NB4 (cell line): ENCODE measurements at places on chromosomes 5 and 9.

GRCh38 chr9:127330501-127330900, 65.9 kb downstream of the GARNL3 start:
- no peak for DNase-seq

DNA sequence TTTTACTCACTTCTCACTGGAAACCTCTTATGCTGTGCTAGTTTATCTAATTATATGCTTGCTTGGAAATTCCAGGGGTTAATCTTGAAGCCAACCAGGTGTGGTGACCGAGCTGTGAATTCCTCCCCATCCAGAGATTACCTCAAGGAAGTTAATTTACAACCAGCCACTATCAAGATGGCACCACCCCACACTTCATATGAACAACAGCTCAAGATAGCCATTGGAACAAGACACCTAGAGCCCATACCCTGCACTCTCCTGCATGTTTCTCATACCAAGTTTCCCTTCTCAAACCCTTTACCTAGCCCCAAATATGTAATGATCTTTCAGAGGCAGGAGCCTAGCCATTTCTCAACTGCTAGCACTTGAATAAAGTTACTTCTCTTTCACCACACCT, 2156.9 kb upstream of the C9orf72 start:
- DNase-seq: no peak

GRCh38 chr5:123278284-123278683, 144.9 kb downstream of the CEP120 start:
- peak; percentile 62 for DNase-seq

GRCh38 chr5:107248066-107248695, 422.6 kb downstream of the EFNA5 start:
- DNase-seq: peak; percentile 55

DNA sequence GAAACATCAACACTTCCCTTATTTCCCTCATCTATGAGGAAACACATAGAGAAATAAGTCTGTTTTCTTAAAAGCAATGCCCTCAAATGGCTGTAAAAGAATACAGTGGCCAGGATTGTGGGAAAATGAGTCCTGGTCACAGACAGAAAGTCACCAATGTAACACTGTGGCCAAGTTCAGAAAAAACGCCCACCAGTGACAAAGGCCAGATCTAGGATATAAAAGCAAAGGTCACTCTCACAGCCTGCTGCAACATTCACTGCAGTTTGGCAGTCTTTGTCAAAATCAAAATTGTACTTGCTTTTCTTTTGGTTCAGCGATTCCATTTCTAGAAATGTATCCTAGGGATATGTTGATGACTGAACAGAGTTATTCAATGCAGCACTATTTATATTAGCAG, 30.5 kb downstream of the TSSK1B start:
- no peak for DNase-seq

DNA sequence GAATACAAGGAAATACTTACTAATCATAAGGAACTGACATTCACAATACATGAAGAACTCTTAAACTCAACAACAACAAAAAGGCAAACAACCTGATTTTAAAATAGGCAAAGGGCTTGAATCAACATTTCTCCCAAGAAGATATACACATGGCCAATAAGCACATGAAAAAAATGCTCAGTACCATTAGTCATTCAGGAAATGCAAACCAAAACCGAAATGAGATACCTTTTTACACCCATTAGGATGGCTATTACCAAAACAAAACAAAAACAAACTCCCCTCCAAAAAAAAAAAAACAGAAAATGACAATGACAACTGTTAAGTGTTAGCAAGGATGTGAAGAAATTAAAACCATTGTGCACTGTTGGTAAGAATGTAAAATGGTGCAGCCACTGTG, 104.1 kb upstream of the ZNF462 start:
- DNase-seq: no peak

- DNase-seq: no peak
These were observed 214.4 kb downstream of the NSG2 start for GRCh38 chr5:174259696-174260420.

- DNase-seq: peak; percentile 24
These were observed 576.7 kb upstream of the ADAMTS16 start for GRCh38 chr5:4563400-4563799.

GRCh38 chr5:115209279-115209678, 39.6 kb upstream of the TRIM36 start:
- peak; percentile 94 for DNase-seq

GRCh38 chr9:114503522-114504340, 1.5 kb downstream of the WHRN start:
- DNase-seq: no peak

DNA sequence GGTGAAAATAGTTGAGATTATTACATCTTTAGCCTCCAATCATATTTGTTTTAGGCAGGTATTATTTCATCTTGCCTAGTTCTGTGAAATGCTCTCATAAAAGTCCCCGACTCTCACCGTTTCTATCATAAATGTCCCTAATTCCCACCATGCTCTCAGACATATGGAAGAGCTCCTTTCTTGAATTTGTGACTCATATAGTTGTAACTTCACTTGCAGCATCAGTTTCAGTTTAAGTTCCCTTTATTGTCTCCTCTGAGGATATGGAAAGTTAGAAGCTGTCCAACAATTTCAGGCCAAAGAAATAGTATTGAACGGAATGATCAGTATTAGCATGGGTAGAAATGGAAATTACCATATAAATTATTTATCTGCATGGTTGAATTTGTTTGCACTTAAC, 187.5 kb upstream of the NR4A3 start:
- peak; percentile 5 for DNase-seq

DNA sequence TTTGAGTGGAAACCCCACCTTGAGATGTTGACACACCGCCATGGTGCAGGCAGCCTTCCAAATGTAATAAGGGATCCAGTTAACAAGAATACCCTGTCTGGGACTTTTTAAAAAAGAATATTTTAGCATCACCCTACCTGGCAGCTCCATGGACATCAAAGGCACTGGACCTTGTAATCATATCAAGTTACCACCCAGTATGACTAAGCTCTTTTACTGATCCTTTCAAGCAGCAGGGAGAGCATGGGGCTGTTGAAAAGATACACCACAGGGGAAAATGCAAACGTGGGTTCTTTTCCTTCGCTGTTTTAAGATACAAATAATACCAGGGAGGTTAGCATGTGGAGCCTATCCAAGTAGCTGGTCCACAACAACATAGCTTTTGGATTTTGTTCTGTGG, 211.2 kb downstream of the SAXO1 start:
- DNase-seq: no peak

DNA sequence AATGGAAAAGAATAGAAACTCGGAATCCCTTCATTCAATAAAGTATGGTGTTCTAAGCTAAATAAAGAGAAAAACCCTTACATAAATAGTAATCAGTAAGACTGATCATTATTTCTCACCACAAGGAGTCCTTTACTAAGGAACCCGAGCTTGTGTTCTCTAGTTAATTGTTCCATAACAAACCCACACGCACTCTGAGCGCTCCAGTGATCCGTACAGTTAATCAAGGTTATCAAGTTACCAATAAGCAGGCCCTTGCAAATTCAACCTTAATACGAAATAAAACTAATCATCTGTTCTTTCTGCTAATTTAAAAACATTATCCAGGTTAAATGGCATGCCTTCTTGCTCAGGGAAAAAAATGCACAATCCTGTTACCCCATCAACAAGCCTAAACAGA, 224.4 kb downstream of the FRMD3 start:
- DNase-seq: no peak

GRCh38 chr5:175861337-175862130, 9.8 kb upstream of the CPLX2 start:
- no peak for DNase-seq

DNA sequence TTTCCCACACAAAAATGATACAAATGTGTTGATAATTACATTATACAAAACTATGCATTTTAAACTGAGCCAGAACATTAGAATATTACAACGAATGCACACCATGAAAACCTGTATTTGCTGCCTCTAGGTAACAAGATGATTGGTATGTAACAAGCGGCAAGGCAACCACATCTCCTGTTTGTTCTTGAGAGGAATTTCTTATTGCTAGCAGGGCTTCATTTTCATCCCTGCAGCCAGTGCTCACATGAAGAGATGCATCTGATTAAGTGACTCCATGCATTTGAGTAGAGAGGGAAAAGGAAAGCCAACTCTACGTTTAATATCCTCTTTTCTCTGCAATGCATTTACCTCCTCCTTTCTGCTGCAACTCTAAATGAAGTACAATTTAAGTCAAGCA, 36.6 kb downstream of the FRMD3 start:
- no peak for DNase-seq

DNA sequence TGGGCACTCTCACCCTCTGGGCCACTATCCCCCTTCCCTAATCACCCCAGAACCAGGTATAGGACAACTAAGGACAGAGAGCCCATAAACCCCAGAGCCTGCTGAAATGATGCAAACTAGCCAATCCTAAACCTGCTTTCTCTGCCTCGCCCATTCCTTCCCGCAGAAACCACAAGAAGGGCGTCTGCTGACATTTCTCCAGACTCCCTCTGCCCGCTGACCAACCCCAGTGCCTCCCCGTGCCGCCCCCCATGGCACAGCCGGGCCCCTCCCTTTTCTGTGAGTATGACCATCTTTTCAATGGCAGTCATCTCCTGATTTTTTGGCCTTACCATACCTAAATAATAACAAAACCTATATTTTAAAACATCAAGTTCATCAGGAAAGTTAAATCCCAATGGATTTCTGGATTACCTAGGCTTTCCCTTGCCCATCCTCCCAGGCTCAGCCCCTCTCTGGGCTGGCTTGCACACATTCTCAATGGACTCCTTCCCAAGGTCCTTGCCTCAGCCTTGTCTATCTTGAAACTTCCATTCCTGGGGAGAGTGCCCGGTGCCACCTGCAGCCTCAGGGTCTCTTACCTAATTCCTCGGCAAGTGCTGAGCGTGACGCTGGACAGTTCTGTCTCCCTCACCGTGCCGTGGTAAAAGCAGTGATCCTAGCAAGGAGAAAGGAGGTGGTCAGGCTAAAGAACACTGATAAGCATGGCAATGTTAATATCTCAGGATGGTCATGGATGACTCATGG, 45.2 kb downstream of the ADAM19 start:
- DNase-seq: peak; percentile 14

- DNase-seq: no peak
These were observed 42.3 kb downstream of the CAMK4 start for GRCh38 chr5:111266491-111266890.

DNA sequence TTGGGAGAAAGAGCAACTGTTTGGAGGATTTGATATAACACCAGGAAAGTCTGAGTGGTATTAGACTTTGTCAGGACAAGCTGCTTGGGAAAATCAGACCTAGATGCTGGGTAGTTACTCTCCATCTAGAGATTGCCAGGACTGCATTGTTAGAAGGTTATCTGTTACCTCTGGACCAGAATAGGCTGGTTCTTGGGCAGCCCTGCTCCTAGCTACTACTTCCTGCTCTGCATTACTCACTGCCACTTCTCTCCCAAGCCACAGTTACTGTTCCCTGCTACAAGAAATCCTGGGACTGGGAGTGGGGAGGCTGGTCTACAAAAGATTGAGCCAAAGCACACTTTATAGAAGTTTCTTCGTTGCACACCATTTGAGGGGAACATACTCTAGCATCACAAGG, 95.5 kb upstream of the KCNN2 start:
- no peak for DNase-seq

GRCh38 chr9:122562134-122562760, 9.3 kb downstream of the OR1N2 start:
- DNase-seq: no peak

DNA sequence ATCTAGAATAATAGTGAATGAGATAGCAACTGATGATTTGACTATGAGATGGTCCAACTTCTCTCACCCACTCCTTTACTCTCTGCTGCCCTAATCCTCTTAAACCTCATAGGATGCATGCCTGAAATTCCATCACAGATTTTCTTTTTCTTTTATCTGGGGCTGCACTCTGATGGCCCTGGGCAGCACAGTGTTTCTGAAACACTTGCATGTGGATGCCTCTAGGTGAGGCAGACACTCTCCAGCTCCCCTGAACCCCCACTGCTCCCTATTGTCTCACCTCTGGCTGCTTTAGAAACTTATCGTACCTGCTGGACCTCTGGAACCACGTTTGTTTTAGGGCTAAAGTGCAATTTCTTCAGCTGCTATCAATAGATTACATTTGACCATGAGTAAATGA, 67.5 kb downstream of the HTR4 start:
- DNase-seq: no peak

- DNase-seq: peak; percentile 27
These were observed 283.6 kb upstream of the NMUR2 start for GRCh38 chr5:152688561-152689249.

DNA sequence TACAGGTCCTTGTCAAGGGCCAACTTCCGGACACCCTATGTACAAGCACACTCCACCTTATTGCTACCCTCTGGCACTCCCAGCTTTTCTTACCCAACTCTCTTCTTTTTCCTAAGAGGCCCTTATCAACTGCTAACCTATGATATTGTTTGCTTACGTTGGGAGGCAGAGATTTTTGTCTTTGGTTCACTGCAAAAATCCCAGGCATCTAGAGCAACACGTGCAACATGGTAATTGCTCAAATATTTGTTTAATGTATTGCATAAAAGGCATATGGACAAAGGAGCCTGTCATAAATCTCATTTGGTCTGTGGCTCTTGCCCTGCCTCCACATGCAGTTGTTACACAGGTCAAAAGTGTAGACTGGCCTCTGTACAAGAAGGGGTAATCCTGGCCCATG, 35.8 kb upstream of the ATP10B start:
- no peak for DNase-seq

- peak; percentile 27 for DNase-seq
These were observed 454.0 kb downstream of the DIRAS2 start for GRCh38 chr9:90188656-90189055.

GRCh38 chr9:77712533-77713130, 64.5 kb upstream of the GNA14 start:
- no peak for DNase-seq

- no peak for DNase-seq
These were observed 21.1 kb upstream of the EEIG1 start for GRCh38 chr9:128001779-128002298.

GRCh38 chr9:99056886-99057664, 47.8 kb upstream of the TGFBR1 start:
- DNase-seq: peak; percentile 58

DNA sequence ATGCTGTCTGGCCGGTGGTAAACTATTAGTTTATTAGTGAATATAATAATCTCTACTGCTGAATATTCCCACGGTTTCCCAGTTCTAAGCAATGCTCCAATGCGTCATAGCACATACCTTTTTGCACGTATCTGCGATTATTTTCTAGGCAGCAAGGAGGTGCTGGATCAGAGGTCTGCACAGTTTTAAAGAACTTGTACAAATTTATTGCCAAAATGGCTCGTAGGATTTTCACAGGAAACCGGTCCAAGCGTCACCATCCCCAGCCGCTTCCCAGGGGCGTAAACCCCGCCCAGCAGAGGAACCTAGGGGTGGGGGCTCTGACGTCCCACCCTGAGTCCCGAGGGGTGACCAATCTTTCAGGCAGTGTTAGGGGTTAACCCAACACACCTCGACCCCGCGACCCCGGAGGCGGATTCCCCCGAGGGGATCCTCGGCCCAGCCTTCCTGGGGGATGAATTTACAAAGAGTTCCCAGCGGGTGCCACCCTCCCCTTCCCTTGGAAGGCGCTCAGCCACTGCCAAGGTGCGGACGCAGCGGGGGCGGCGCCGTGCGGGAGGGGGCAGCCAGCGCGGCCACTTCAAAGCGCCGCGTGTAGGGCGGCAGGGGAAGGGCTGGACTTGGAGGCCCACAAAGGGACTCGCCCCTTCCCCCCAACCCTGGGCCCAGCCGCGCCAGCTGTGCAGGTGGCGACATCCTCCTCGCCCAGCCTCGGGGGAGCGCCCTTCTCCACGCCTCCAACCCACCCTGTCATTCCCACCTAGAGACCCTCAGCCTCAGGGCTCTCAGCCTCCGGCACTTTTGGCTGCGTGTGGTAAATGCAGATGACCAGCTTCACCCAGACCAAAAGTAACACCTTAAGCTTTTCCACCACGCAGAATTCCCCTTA, 43.5 kb upstream of the TCF7 start:
- DNase-seq: peak; percentile 23
